Retinal pigment epithelial cell (primary cell): ENCODE measurements at places on chromosomes 7 and 10.
A peak's percentile ranks its signal among the peaks of the same experiment; 100 is the strongest.

DNA sequence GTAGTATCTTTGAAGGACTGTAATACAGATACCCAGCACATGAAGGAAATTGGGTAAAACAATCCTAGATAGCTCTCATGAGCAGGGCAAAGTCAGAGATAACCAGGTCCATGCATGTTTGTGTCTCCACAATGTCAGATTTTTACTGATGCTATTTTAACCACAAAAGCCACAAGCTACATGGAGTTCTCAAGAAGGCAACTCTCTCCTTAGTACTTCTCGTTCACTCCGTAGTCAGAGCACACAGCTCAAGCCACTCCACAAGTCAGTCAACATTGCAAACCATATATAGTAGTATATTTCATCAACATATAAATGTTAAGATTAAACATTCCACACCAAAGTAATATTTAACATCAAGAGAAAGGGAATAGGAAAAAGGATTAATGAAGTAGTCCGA is 98.0 kb upstream of the PIK3CG start:
- DNase-seq: no peak

DNA sequence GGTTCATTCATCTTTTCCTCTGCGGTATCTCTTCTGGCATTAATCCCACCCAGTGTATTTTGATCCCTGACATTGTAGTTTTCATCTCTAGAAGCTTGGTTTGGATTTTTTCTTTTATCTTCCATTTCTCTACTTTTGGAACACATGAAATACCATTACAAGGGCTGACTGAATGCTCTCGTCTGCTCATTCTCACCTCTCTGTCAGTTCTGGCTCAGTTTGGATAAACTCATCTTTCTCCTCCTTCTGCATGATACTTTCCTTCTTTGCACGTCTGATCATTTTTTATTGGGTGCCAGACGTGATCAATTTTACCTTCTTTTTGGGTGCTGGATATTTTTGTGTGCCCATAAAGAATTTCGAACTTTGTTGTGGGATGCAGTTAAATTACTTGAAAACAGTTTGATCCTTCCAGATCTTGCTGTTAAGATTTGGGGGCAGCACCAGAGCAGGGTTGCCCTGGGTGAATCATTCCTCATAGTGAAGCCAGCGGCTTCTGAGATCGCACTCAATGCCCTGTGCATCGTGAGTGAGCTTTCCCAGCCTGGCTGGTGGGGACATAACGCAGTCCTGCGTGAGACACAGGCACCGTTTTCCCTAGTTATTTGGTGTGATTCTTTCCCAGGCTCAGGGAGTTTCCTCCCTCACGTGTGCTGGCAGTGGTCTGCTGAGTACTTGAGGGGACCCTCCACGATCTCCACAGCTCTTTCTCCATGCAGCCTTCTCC is 53.8 kb downstream of the LHPP start:
- no peak for DNase-seq

- DNase-seq: no peak
These were observed 31.2 kb downstream of the GRK5 start for GRCh38 chr10:119238577-119238976.

DNA sequence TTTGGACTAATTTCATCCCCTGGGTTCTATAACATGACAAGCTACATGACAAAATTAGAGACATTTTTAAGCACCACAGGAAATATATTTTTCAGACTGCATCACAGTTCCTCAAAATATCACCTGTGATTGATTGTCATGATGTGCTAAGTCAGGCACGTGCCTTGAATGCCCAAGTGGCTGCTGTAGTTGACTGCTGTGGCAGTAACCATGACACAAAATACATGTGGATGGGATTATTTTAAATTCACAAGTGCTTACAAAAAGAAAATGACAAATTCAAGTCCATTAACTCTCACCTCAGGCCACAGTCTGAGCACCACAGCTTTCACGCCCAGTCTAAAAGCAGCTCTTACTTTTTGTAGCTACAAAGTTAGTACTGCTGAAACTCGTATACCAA is 45.5 kb downstream of the TNPO3 start:
- DNase-seq: no peak

DNA sequence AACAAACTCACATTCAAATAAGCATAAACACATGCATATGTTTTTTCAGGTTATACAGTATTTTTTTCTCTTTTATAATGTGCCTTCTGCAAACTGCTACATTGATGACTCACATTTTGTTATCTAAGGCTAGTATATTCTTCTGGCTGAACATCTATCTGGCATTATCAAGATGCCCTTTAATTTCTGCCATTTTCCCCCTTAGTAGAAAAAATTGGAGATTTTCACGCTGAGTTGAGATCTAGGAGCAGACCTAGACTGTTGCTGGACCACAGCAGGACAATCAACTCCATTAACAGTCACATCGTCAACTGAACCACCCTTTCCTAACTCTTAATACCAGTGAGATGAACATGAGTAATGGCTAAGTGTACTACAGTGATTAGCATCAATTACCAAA is 41.6 kb downstream of the ERCC6 start:
- no peak for DNase-seq

DNA sequence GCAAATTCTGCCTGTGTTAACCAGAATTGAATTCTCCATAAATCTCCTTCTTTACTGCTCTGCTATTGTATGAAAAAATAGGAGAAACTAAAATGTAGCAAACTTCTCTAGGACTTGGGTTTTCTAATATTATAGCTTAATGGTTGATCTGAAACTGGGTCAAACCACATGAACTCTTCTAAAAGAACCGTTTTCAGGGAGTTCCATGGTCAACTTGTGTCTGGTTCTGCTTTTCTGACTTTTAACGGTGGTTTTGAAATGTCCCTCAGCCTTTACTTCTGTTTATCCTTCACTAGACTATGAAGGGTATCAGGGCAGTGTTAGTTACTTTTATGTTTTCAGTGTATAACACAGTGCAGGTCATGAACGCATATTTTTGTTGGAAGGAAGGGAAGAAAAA is 242.2 kb downstream of the TSPAN12 start:
- DNase-seq: no peak

GRCh38 chr10:125103924-125104323 is 56.4 kb downstream of the CTBP2 start:
- no peak for DNase-seq

- no peak for DNase-seq
These were observed at the start of gene EMX2 for GRCh38 chr10:117542706-117543224. Gene EMX2, plus strand, starts transcription at chr10:117542746. Its CDS starts 522 bp downstream, at chr10:117543268.

DNA sequence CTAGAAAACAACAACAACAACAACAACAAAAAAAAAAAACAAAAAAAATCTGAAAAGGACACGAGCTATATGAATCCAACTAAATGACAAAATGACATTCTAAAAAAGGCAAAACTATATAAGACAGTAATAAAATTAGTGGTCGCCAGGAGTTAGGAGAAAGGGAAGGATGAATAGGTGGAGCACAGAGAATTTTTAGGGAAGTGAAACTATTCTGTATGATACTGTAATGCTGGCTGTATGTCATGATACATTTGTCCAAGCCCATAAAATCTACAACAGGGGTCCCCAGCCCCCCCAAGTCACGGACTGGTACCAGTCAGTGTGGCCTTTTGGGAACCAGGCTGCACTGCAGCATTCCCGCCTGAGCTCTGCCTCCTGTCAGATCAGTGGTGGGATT is 2.8 kb upstream of the PUS7 start:
- no peak for DNase-seq

DNA sequence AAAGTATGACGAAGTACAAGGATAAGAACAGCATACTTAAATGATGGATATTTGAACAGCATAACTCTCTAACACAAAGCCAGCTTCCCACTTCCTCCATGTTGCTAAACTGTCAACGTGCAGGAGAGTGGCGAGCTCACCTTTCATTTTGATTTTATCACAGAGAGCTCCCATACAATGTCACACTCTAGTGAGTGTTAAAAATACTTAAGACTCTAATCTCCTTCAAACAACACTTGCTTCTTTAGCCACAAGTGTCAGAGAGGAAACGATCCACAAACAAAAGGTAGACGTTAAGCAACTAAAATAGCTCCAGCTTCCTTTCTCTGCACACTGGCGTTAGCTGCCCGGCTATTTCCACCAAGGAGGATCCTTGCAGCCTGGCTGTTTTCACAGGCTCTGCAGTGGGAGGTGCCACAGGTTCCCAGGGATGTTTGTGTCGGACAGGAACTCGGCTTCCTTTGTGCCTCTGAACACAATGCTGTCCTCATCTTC is 194.6 kb downstream of the COBL start:
- DNase-seq: no peak

DNA sequence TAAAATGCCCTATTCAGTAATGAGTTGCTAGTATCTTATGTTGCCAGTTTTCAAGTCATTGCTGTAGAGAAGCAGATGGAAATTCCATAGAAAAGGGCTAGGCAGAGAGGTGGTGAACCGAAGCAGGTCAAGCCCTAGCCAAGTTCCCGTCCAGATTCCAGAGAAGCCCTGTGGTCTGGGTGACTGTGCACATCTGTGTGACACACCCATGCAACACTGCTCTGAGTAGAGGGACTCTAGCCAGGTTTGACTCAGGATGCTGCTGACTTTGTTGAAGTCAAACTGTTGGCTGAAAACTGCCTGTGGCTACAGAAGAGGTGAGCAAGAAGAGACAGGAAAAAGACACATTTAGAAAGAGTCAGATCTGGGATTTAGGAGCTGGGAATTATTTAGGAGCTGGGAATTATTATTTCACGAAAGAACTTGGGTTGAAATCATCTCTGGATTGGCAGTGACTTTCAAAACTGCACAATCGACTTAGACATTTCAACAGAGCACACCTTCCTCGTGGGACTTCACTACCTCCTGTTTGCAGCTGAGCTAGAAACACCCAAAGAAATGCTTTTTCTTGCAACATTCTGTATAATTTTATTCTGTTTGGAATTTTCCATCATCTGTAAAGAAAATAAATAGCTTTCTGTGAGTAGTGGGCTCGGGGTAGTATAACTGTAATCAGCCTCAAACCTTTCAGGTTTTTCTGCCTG is 149.1 kb upstream of the PRKCQ start:
- no peak for DNase-seq

- DNase-seq: no peak
These were observed 347.7 kb upstream of the MKI67 start for GRCh38 chr10:128473911-128474310.

- DNase-seq: no peak
These were observed 82.6 kb upstream of the GLI3 start for GRCh38 chr7:42319631-42320030.

DNA sequence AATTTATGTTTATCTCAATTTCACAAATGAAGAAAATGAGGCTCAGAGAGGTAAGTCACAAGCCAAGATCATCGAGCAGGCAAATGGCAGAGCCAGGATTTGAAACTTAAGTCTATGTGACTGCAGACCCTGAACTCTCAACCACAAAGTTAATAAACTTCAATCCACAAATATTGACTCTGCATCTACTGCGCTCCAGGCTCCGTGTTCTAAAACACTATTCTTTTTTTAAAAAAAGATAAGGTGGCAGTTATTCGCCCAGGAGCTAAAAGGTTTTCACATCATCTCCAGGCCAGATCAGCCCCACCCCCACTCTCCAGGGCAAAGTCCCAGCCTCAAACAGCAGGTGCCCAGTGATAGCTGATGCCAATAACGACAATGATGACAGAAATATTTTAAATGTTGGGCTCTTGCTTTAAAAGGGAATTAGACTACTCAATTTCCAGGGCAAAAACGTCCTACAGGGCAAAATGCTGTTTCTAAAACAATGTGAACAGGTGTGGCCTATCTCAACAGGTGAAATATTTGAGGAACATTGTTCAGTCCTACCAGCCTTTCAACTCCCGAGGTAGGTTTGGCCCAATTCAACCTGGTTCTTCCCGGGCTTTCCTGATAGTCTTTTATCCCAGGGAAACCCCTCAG is 85.2 kb downstream of the SORBS1 start:
- DNase-seq: no peak

DNA sequence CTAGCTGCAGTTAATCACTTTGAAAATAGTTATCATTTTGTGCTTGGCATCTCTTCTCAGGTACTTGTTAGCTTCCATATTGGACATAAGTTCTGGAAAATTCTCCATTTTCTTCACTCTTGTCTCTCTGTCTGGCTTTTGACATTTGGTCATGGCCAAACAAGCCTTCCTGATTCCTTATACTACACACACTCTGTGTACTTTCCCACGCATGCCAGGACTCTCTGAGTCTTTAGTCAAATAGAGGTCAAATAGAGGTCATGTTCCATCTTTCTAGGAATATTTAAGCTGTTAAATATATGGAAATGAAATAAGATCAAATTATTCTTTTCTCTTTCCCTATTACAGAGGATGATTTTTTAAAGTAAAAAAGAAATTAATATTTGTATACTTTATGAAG is 235.5 kb upstream of the PLXDC2 start:
- no peak for DNase-seq

DNA sequence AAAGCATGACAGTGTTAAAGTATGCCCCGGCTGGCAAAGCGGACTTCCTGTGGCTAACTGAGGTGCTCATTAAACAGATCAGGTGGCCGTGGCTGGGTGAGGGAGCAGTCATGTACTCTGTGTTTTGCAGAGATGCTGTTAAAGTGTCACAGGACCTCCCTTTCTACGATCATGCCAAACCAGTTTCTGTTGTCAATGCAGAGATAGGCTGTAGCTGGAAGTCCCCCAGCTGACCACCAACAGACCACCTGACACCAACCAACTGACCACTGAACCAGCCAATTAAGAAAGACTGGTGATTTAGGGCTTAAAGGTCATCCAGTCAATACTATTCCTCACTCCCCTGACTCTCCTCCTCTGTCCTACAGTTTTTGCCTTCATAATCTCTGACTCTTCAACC is 431.1 kb upstream of the LRGUK start:
- DNase-seq: no peak

DNA sequence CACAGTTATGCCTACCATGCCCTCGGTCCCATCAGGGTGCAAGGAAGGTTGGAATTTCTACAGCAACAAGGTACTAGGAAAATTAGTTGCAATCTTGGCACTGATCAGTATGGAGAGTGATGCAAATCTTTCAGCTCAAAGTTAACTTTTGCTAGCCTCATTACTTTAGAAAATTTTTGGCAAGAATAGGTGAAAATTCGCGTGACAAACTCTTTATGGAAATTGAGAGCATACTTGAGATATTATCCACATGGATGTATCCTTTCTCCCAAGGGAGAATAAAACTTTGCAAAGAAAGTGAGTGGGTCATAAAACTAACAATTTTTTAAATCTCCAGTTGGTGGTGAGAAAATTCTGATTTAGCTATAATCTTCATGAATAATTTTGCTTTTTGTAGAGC is 71.1 kb upstream of the SLC39A12 start:
- no peak for DNase-seq

- DNase-seq: peak; percentile 2
These were observed 89.0 kb downstream of the AASS start for GRCh38 chr7:122055073-122055472.

DNA sequence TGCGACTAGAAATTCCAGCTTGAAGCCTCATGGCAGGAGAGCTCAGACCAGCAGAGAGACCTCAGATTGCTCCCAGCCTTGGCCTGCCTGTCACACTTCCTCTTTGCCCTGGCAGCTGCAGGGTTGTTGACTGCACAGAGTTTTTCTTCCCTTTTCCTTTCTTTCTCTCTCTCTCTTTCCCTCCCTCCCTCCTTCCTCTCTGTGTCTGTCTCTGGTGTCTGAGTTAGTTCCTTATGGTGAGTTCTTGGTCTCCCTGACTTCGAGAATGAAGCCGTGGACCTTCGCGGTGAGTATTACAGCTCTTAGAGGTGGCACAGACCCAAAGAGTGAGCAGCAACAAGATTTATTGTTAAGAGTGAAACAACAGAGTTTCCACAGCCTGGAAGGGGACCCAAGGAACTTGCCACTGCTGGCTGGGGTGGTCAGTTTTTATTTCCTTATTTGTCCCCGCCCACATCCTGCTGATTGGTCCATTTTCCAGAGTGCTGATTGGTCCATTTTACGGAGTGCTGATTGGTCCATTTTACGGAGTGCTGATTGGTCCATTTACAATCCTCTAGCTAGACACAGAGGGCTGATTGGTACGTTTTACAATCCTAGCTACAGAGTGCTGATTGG is 266.3 kb downstream of the RPS24 start:
- no peak for DNase-seq

- DNase-seq: peak; percentile 39
These were observed 239.5 kb upstream of the PLXNA4 start for GRCh38 chr7:132815696-132816311.
